ENCODE measurements at places on chromosomes 4 and X. TPM values are rescaled to one million over a fixed set of nuclear protein-coding genes. Genes with fewer than 3 reads are reported as not detected.

Gene ZNF711
- 26.4 TPM for polyA plus RNA-seq

- no peak for DNase-seq
These were observed 29.0 kb downstream of the TRMT44 start for GRCh38 chr4:8469550-8469949.

DNA sequence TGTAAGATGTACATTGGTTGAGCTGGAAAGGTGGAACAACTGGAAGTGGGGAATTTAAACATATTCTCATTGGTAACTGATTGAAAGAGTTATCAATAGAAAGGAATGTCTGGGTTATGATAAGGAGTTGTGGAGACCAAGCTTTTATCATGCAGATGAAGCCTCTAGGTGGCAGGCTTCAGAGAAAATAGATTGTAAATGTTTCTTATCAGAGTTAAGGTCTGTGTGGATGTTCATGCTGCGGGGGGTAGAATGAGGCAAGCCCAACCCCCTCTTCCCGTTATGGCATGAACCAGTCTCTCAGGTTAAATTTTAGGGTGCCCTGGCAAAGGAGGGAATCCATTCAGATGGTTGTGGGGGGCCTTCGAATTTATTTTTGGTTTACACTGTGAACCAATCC lies 16.0 kb downstream of the ARSD start:
- DNase-seq = no peak

GRCh38 chrX:25015486-25016360 lies at the start of gene ARX:
Gene ARX, minus strand, starts transcription at chrX:25015965. Its CDS starts 228 bp downstream, at chrX:25015737.
- peak; percentile 73 for DNase-seq

GRCh38 chr4:107858158-107858742 lies 33.5 kb downstream of the SGMS2 start:
- no peak for DNase-seq

Gene TSPAN6
- polyA plus RNA-seq = 24.8 TPM

GRCh38 chr4:42342459-42342858 lies 54.8 kb upstream of the SHISA3 start:
- DNase-seq = no peak

- DNase-seq = no peak
These were observed 6.6 kb upstream of the TMEM128 start for GRCh38 chr4:4254666-4255065.

Gene UNC5C
- 0.46 TPM for polyA plus RNA-seq

GRCh38 chrX:119687661-119688413 lies 5.1 kb downstream of the SEPTIN6 start:
- no peak for DNase-seq

GRCh38 chrX:19592952-19593351 lies 77.6 kb upstream of the MAP3K15 start:
- no peak for DNase-seq

All from hindlimb muscle (tissue), 1 donor.